NCI-H2107 (cell line): ENCODE measurements at places on chromosomes 12 and 14.

- no peak for DNase-seq
Measured at GRCh38 chr14:72452774-72453173, 441.1 kb downstream of the DPF3 start.

- DNase-seq, result no peak
Measured at GRCh38 chr12:81683881-81684280, 75.3 kb downstream of the PPFIA2 start.

DNA sequence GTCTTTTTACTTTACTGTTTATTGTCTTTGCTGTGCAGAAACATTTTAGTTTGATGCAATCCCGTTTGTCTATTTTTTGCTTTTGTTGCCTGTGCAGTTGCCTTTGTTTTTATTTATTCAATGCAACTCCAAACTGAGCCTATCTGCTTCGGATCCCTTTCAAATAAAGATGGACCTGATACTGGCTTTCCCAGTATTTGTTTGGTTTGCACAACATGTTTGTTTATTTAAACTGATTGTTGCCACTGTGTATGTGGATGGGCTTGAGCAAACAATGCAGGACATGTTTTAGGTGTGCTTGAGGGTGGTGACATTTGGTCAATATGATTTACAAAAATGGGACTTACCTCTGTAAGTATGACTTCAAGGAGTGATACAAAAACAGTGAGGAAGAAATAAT is 6.7 kb downstream of the TRHDE start:
- no peak for DNase-seq

DNA sequence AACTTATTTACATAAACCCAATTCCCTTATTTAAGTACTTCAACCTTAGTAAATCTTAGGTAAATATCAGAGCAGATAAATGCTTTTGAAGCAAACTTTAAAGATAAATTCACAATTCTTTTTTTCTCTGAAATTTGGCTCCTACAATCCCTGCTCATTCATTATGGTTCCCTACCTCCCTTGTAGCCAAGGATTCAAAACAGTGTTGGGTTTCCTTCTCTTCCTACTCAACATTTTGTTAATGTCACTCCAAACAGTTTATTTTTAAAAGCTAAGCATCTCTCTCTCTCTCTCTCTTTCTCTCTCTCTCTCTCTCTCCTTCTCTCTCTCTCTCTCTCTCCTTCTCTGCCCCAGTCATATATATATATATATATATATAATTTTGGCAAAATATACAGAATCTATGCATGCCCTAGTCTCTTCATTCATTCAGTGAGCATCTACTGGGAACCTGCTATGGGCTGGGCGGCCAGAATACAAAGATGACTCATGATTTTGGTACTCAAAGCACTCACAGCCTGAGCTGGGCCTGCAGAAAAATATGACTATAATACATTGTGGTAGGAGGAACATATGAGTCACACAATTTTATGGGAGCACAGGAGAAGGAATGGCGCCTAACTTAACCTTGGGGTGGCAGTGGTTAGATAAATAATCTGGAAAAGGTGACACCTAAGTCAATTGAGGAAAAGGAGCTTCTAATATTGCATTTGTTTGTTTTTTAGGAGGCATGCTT is 123.7 kb upstream of the DHRS4 start:
- DNase-seq, result no peak

DNA sequence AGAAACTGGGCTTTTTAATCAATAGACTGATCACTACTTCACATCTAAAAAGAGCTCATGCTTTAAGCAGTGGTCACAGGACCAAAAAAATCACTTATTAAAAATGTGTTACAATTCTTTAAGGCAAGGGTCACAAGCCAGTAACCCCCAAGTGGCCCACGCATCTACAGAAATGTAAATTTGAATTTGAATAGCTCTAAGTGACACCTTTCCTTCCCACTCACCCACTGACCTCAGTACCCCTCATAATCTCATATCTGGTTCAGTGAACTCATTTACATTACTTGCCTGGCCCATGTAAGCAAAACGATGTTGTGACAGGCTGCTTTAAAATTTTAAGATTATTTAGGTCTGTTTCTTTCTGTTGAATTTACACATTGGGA is 27.4 kb downstream of the NELL2 start:
- no peak for DNase-seq

GRCh38 chr14:85279407-85279806 is 250.5 kb upstream of the FLRT2 start:
- DNase-seq, result no peak

DNA sequence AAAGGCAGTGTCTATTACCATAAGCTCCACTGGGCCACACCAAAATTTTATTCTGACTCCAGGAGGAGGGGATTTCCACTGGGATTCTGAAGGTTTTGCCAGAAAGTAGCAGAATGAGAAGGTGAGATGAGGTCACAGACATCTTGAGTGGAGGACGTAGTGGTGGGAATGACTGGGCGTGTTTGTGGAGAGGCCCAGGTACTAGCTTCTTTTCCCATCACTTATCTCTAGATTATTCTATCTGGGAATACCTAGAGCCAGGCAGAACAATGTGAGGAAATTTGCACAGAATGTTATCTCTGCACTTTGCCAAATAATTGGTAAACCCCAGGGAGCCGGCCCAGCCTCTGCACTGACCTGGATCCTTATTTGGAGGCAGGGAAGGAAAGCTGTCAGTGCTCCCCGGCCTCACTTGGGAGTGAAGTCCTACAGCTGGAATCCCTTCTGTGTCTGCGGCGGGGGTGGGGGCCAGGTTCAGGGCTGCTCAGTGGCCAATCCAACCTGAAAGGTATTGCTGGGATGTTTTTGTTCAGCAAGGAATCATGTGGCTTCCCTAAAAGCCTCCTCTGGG is 129.4 kb downstream of the C12orf75 start:
- no peak for DNase-seq

DNA sequence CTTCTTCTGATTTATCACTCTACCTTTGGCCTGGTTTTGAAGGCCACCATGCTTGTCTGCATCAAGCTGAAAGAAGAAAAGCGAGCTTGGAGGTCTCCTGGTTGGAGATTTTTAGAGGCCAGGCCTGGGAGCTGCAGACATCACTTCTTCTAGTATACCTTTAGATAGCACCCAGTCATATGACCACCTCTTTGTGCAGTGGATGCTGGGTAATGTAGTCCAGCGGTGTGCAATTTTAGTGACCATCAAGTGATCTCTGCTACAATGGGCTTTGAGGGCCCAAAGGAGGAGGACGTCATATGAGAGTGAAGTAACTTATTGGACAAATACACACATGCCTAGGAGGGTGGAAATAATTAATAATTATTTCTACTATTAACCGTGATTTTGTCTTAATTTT is 15.2 kb upstream of the WNT5B start:
- DNase-seq, result no peak

DNA sequence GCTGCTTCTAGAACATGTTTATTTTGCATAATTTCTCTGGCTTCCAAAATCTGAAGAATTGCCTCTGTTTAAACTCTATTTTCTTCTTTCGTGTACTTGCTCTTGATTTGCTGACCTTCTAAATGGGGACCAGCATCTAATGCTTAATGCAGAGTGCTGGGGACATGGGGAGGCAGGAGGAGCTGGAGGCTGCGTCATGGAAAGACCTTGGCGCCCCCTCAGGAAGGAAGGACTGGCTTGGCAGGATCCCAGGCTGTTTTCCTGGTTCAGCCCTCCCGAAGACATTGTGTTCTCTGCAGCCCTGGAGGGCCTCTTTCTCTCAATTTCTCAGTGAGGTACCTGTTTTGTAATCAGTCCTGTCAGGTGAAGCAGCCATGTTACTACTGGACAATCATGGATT is 5.5 kb downstream of the PRKCH start:
- no peak for DNase-seq

- peak; percentile 81 for DNase-seq
Measured at GRCh38 chr14:37594971-37595808, at the start of the genes FOXA1 and TTC6. TSS of gene FOXA1 (minus strand) at chr14:37595249. CDS start at chr14:37594972, 277 bp downstream. TSS of gene TTC6 (plus strand) at chr14:37595629. CDS start at chr14:37622065, 26,436 bp downstream.

GRCh38 chr12:22329621-22330020 is 4.9 kb downstream of the ST8SIA1 start:
- no peak for DNase-seq

GRCh38 chr12:29796823-29797263 is 13.1 kb upstream of the TMTC1 start:
- DNase-seq, result no peak

DNA sequence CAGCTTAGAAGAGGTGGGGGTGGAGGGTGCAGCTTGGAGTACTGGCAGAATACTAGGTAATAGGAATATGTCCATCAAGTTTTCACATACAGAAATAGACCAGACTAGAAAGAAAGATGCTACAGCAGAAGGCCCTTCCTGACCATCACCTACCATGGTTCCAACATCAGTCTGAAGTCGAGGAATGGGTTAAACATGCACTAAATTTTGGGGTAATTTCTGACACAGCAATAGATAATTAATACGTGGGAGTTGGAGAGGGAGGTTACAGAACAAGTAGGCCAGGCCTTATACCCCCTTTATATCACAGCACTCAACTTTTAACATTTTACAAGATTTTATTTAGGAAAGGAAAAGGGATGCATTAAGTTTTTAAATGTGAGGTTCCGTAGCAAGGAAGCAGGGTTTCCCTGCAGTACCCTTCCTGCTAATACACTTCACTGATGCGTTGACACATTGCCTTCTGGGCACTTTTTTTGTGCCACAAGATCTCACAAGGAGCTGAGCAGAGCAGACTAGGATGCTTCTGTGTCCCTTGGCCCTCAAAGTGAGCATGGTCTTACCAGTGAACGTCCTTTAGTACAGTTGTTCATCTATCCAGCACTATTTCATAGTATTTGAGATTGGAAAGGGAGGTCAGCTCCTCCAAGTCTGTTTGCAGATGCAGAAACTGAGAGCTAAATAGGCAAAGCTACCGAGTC is 50.8 kb downstream of the EID3 start:
- no peak for DNase-seq

DNA sequence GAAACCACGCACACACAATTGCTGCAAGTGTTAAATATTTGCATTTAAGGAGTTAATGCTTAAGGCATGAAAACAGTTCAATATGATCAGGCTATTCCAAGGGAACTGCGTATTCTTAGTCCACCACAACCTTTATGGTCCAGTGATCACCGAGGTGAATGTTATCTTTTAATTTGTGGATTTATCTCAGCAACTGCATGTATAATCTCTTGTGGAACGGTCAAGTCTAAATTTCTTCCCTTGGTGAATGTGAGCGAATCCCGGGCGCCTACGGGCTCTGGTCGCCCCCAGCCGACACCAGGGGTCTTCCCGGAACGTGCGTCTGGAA is 999 bp upstream of the AK7 start:
- no peak for DNase-seq

DNA sequence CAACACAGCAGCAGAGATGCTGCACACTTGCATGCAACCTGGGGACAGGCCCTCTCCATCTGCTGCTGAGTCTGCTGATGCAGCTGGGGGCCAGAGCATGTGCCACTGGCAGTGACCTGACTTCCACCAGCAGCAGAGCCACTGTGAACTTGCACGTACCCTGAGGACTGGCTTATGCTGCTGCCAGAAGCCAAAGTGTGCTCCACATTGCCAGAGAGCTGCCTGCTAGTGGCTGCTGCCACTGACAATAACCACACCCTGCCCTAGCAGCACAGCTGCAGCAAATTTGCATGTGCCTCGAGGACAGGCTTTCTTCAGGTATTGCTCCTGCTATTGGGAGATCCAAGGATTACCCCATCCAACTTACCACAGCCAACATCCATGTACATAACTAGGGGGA is 4.5 kb upstream of the PRR4 start:
- DNase-seq, result no peak

GRCh38 chr14:95193081-95193480 is 35.8 kb upstream of the DICER1 start:
- DNase-seq, result no peak

GRCh38 chr12:127760996-127761395 is 506.0 kb upstream of the TMEM132C start:
- DNase-seq, result no peak

DNA sequence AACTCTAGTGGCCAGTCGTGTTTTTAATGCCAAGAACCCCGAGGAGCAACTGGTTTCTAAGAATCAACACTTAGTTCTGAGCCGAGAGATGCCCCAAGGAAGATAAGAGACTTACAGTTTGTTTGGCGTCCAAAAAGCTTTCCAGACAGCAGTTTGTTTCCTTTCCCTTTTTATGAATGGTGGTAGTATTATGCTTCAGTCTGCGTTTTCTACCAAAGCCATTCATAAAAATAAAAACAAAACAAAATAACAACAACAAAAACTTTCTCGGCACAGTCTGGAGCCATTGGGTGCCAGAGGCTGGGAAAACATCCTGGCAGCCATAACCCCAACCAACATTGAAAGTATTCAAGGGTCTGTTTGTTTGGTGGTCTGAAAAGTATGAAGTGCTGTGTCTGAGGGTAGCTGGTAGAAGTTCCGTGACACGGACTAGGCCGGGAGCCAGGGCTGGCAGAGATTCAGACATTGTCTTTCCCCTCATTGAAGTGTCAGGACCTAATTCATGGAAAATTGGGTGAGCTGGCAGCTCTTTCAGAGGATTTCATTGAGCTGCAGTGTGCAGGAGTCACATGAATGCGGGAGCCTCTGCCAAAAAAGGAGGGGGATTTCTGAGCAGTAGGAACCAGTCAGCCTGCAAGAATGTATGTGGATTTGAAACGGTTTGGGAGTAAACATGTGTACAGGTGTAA is 124.2 kb downstream of the HMGA2 start:
- DNase-seq, result no peak

GRCh38 chr14:100842799-100843198 is 16.9 kb downstream of the MEG3 start:
- DNase-seq, result no peak

DNA sequence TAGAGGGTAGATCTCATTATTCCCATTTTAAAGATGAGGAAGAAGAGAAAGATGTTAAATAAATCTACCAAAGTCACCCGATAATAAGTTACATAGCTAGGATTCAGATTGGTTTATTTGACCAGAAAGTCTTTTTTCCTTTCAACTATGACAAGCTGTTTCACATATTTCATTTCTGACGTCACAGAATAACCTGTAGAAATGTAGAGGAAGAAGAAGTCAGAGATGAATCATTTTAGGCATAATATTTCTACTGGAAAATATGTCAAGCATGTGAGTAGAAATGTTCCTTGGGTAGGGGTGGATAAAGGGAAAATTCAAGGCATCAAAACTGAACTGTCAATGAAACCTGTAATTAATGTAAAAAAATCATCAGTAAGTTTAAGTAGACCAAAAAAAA is 107.0 kb downstream of the MGST1 start:
- no peak for DNase-seq

DNA sequence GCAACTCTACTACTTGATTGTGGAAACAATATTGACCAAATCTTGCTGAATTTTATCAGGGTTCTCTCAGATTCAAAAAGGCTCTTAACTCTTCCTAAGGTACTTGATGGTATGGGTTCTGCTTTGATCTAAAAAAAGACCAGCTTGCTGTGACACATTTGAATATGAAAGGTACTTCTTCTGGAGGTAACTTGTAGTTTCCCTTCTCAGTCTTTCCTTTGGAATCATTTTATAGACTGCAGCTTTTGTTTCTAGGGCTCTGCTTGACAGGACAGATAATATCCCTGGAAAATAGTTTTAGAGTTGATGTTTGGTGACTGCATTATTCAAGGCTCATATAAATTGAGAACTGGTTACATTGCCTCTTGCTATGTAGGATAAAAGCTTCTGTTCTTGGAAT is 251.9 kb downstream of the FUT8 start:
- no peak for DNase-seq

- DNase-seq, result no peak
Measured at GRCh38 chr12:130537051-130537450, 179.0 kb downstream of the RIMBP2 start.

GRCh38 chr12:49092816-49093406 is 1.7 kb downstream of the DHH start:
- DNase-seq, result no peak

GRCh38 chr12:120834489-120835303 is 69.5 kb downstream of the SPPL3 start:
- DNase-seq, result no peak
